ENCODE measurements at places on chromosomes 6 and 20.

DNA sequence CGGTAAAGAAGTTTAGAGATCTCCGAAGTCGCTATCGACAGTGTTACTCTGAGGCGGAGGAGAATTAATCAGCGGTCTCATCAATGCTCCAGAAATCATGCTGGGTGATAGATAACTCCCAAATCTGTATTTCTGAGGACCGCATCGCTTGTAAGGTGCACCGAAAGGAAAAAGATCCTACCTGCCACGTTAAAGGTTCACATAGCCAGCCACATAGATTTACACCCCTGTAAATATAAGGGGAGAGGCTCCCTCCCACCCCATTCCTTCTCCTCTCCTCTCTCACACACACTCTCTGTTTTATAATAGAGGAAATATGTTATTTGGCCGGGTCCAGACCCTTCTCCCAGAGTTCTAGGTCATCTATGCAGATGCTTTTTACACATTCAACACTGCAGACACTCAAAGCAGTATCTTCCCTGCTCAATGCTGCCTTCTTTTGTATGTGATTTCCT, 620 bp upstream of the DEK start:
- DNase-seq = no peak

- DNase-seq = no peak
These were observed 17.4 kb upstream of the SLCO4A1 start for GRCh38 chr20:62624719-62625453.

GRCh38 chr20:18092890-18093289, 35.2 kb upstream of the OVOL2 start:
- DNase-seq = no peak

DNA sequence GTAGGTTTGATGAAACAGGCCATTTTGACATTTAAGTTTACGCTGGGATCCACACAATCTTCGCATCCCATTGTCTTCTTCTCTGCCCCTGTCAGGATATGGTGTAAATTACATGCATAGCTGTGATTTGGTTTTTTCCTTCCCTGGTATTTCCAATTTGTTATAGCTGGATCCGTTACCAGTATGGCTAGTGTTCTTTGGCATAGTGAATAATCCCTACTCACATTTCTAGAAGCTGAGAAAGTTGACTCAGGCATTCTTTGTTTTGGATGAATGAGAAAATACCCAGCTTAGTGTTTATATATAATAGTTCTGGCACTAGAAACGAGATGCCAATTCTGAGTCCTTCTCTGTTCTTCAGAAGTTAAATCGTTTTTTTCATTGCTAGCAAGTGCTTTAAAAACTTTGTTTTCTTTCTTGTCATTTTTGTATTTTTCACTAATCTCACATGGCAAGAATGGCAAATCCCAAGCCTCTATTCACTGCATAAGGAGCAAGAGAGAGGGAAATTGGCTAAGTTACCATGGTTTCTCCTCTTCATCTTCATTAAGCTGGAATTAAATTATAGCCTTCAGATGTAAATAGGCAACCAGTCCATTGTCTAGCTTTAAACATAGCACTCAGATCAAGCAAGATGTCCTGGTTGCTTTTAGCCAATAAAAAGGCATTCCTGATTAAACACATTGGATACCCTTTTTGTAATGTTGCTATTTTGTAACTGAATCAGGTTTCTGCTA, 91.9 kb upstream of the LAMP5 start:
- DNase-seq = no peak

- no peak for DNase-seq
These were observed 20.7 kb upstream of the ADGB start for GRCh38 chr6:146578054-146578453.
